NT2/D1 (cell line): ENCODE measurements at places on chromosomes 5 and 9.

DNA sequence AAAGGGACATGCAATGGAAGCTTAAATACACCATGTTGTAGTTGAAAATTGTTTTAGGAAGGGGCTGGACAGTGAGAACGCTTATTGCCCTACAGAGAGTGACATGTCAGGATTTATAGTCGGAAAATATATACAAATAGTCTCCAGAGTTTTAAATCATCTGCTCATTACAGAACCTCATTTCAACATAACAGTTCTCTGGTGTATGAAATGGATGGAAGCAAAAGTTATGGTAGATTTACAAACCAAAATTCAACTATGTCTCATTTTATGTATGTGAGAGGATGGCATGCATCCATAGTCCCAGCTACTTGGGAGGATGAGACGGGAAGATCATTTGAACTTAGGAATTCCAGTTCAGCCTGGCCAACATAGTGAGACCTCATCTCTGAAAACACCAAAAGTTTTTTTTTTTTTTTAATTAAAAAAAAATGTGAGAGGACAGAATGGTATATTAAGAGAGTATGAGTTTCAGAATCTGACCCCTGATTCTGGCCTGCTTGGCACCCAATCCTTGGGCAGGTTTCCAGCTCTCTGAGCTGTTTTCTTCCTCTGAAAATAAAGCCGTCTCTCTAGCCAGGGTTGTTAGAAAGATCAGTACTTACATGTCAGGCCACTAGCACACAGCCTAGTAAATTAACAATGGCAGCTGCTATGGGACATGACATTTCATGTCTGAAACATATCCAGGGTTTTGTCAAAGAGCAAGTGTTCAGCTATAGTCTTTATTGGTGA lies 40.1 kb downstream of the IQGAP2 start:
- DNase-seq, result no peak

DNA sequence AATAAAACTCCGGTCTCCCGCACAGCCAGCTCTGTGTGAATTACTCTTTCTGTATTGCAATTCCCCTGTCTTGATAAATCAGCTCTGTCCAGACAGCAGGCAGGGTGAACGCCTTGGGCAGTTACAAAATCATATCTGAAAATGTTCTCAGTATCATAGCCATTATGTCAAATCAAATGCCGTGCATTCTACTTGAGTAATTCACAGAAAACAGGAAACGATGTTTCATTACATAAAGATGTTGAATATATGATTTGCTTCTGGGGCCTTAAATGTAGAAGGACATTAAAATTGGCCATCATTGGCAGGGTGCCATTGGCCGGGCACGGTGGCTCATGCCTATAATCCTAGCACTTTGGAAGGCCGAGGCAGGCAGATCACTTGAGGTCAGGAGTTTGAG lies 8.5 kb downstream of the POLR3G start:
- no peak for DNase-seq

DNA sequence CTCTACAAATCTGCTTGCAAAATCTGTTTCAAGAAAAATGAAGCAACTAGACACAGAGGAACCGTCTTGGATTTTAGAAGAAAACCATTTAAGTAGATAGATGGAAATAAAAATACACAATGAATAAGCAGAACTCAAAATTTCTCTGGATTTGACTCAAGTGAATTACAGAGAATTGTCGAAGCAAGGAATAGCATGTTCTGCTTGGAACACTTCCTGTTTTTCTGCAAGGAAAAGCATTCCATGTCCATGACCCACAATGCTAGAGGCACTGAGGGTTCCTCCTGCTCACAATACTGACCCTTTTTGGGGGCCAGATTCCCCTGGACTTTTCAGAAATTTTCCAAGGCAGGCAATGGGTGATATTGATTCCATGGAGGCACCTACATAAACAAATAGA lies 29.8 kb downstream of the PRUNE2 start:
- DNase-seq, result no peak

DNA sequence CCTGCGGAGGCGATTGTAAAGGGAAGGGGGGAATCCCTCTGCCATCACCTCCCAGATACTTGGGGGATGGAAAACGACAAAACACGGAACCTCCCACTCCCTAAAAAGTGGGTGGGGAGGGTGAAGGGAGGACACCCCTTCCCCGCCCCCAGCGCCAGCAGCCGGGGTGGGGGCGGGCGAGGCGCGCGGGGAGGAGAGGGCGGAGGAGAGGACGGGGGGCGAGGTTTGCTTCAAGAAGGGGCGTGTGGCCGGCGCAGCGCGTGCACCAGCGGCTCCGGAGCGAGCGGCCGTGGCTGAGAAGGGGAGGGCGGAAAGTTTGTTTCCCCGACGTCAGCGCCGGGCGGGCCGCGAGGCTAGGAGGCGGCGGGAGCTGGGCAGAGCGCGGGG lies at the start of gene PRRX2:
Gene PRRX2 (plus strand): TSS at position 259 of the 387 bp plus-strand sequence. CDS start 221 bp downstream, outside the sequence.
- peak; percentile 33 for DNase-seq

DNA sequence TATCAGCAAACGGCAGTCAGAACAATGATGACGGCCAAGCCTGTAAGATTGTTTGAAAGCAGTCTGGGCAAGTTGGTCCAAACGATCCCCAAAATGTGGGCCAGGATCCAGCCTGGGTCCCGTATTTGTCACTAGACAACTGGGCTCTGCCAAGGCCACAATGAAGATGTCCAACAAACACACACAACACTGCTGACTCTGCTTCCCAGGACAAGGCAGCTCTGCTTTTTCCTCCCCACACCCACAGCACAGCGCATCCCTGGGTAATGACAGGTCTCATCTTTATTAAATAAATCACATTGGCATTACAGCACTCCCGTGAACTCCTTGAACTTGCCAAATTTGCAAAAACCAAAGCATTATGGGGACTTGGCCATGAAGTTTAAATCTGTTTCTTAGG lies 424.1 kb upstream of the ACTBL2 start:
- DNase-seq, result no peak

DNA sequence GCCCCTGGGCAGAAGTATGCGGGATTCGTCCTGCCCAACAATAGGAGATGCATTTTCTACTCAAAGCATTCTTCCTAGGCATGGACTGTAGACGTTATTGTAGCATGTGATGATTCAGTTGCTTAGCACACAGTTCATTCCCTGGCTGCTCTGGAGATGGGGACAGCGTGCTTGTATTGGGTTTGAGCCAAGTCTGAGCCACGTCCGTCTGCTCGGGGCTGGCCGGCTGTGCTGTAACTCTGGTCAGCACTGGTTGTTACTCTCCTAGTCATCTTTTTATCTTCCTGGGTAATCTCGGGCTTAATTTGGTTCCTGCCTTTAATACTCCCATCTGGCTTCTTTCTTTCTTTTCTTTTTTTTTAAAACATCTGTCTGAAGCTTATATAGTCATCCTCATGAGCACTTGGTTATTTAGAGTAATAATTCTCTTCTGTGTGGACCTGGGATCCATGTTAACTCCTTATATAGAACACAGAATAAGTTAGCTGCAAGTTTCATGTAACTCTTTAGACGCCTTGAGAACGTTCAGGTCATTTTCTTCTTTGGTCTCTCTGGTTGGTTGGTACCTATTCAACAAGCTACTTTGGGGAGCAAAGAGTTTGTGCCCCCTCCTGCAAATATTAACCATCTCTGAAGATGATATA lies 118.8 kb upstream of the RPS23 start:
- DNase-seq, result no peak

- no peak for DNase-seq
Observed at GRCh38 chr9:137853392-137853995, 24.1 kb upstream of the CACNA1B start.

DNA sequence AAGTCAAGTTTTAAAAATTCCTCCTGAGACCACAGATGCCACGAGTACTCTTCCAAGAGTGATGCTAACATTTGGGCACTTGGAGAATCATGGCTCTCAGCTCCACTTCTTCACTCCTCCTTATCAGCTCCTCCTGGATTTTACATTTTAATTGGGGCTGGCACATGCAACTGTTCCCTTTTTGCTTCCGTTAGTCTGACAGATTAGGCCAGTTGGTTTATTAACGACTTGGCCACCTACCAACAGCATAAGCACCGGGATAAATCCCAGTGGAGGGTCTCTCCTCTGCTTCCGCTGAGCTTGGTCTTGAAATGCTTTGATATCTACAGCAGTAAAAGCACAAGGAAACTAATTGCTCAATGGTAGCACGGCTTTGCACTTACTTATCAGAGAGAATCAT lies 134.6 kb upstream of the RASEF start:
- DNase-seq, result no peak

- DNase-seq, result no peak
Observed at GRCh38 chr5:61808091-61808490, 476.0 kb downstream of the ZSWIM6 start.

GRCh38 chr5:143056792-143057579 lies 286.8 kb downstream of the ARHGAP26 start:
- no peak for DNase-seq

- DNase-seq, result peak; percentile 5
Observed at GRCh38 chr9:100099722-100100042, 639 bp downstream of the INVS start.

DNA sequence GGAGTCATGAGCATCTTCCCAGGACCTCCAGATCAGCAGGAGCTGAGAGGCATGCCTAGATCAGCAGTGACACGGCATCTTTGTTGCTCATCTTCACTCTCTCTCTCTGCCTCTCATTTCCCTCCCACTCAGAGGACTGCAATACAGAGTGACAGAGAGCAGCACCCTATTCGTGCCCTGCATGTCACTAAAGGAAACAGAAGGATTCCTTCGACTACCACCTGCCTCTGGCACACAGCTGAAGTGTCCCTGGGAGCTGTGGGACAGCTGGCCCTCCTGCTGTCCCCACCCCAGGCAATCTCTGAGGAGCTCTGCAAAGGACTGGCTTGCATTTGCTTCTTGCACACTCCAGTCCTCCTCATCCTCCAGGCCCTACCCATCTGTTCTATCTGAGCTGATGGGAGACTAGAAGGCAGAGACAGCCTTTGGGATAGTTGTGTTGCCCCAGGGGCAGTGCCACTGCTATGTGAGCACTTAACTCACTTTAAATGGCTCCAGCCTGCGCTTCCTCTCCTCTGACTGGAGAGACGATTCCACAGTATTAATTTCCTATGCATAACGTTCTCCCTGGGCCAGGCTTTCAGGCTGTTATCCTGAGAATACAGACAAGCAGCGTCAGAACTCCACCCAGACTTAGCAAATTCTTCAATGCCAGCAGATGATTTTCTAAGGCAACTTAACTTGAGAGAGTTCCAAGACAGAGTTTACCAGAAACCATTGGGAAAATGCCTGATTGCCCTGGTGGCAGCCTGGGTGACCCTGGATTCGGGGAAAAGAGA lies 167.6 kb upstream of the MAP1B start:
- DNase-seq, result no peak

- peak; percentile 74 for DNase-seq
Observed at GRCh38 chr9:79962836-79963235, 391.1 kb downstream of the TLE4 start.

DNA sequence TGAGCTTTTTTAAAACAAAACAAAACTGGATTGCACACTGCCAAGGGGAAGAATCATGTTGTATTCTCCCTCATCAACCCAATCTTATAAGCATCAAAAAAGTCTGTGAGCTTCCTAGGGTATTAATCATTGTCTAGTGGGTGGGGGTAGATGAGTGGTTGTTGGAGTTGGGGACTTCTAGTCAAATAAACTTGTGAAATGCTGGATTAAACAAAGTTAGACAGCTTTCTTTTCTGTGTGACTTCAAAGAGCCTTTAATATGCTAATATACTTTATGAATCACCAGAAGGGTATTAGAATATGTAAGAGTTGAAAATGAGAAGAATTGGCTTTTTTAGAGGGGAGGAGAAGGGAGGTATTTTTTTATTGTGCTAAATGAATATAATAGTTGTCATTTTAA lies 87.7 kb downstream of the GALNT10 start:
- no peak for DNase-seq

- DNase-seq, result peak; percentile 25
Observed at GRCh38 chr5:180235077-180235476, 26.1 kb upstream of the RASGEF1C start.

DNA sequence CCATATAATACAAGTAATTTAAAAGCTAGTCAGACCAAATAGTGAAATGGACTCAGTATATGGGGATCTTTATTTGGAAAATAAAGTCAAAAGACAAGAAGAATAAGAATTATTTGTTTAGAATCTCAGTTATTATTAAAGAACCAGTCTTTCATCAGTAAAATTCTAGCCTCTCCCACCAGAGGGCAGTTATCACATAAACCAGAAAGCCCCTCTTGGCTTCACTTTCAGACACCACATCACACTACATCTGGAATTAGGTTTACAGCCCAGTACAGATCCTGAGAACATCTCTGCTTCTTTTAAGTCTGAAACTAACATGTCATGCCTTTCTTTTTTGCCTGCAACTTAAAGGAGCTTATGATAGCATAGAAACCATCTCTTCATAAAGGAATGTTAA lies 12.2 kb upstream of the HSPB3 start:
- DNase-seq, result no peak

GRCh38 chr9:131709771-131710431 lies 30.0 kb downstream of the RAPGEF1 start:
- no peak for DNase-seq

DNA sequence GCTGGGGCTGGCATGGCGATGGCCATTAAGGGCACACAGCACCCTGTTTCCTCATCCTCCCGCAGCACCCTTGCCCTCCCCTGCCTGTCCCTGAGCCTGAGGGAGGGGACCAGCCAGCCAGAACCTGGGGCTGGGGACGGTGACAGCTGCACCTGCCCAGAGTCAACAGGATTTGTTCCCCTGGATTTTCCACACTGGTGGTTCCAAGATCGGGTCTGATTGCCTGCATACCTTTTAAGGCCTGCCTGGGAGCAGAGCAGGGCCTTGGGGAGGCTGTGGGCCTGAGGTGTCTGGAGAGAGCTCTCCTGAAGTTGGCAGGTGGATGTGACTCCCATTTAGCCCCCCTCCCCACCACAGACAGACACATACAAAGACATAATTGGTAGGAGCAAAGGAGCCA lies 61.0 kb upstream of the C5orf58 start:
- DNase-seq, result no peak

DNA sequence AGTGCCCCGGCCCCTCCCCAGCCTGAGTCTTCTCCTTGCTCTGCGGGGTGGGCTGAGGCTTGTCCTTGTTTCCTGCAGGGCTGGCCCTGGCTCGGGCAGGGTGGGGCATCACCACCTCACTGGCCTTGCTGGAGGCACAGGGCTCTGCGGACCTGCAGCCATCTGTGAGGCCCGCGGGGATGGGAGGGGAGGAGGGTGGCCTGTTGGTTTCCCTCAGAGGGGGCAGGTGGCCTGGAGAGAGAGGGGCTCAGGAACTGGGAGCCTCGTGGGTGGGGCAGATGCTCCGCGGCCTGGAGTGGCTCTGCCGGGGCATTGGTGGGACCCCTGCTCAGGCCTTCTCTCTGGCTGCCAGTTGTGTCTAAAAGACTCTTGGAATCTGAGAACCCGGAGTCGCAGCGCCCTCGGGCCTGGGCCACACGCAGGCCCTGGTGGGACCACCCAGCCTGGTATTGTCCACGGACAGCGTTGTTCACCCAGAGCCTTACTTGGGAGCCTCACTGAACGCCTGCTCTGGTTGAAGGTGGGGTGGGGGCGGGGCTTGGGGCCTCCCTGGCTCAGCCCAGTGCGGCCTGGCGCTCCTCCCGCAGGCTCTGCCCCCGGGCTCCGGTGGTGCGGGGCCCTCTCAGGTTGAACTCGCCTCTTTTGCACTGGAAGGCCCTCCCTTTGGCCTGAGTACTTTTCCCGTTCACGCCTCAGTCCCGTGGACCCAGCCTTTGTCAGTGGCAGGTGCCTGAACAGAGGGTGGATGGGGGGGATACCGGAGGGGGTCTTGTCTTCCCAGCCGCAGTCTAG lies 111.3 kb downstream of the RXRA start:
- no peak for DNase-seq

GRCh38 chr5:14237317-14238086 lies 94.4 kb downstream of the TRIO start:
- no peak for DNase-seq
